A549 treated with CORT108297 at 1 μM for 4 hours (cell line): ENCODE measurements at places on chromosomes 16 and 17. TPM values are rescaled to one million over a fixed set of nuclear protein-coding genes. Genes with fewer than 3 reads are reported as not detected.

Gene SMPD3
- 0.10 to 0.31 TPM (median 0.14 TPM) in 5 replicates for total RNA-seq

Gene CTRB2
- 0.12 TPM in 1 of 5 replicates, not detected in the others for total RNA-seq

Gene GPRC5B
- 26.3 to 33.2 TPM (median 28.3 TPM) in 5 replicates for total RNA-seq

Gene CCDC92B
- 0.13 to 0.31 TPM (median 0.15 TPM) in 5 replicates for total RNA-seq
